ENCODE measurements at places on chromosomes 2 and 18. TPM values are rescaled to one million over a fixed set of nuclear protein-coding genes. Genes with fewer than 3 reads are reported as not detected.

Gene TUBA4B
- not detected for polyA plus RNA-seq

Gene MZT2A
- polyA plus RNA-seq: 89.8 TPM

Gene ATP6V1C2
- polyA plus RNA-seq: 0.18 TPM

GRCh38 chr2:481388-481787 lies 193.5 kb upstream of the ALKAL2 start:
- DNase-seq: no peak

DNA sequence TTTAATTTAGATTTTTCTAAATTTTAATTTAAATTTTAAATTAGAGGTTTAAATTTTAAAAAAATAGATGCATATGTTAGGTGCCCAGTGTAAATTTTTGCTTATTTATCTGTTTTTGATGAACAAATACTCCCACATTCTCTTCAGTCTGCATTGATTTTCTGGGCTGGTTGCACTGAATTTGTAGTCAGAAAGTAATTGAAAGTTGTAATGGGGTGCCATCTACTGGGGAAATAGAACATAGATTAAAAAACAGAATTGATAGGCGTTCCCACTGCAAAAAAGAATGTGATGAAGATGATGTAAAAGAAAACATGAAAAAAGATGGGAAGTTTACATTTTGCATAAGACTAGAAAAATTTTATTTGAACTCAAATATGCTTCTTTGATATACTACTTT lies 51.7 kb upstream of the CCDC85A start:
- peak; percentile 67 for DNase-seq

DNA sequence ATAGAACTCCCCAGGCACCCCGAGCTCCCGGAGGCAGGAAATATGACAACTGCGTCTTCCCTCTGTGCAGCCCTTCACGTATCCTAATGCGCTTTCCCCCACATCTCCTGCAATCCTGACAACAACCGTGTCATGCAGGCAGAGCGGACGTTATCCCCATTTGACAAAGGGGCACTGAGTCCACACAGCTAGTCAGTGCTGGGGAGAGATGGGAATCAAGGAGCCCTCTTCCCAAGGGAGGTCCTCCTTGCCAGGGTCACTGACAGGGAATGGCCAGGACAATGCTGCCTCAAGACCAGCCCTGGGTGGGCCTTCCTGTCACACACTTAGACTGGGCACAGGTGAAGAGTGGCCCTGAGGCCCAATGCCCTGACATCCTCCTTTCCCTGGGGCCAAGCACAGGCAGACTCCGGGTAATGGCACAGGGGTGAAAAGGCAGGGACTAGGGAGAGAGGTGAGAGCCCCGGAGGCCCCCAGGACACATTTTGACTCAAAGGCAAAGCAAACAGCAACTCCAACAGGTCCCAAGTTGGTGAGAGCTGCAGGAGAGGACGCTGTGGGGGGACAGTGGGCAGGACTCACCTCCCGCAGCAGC lies 2.2 kb downstream of the ADCY3 start:
- no peak for DNase-seq

DNA sequence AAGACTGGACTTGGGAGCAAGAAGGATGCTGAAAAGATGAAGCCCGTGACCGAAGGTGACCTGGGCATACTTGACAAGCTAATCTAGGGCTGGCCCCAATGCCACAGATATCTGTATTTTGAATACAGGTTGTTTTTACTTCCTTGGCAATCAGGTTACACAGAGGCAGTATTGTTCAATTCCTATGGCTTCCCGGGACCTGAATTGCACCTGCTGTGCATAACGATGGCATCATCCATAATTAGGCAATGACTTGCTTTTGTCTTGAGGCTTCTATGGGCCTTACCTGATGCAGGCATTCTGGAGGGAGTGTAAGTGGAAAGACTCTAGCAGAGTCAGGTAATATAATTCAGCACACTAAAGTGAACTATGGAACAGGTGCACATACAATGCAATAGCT lies 60.6 kb upstream of the CUL3 start:
- no peak for DNase-seq

Gene FBXO48
- 0.67 TPM for polyA plus RNA-seq

Data from GM23248 (cell line).